ENCODE measurements at places on chromosomes 1 and 21.
A peak's percentile ranks its signal among the peaks of the same experiment; 100 is the strongest.

DNA sequence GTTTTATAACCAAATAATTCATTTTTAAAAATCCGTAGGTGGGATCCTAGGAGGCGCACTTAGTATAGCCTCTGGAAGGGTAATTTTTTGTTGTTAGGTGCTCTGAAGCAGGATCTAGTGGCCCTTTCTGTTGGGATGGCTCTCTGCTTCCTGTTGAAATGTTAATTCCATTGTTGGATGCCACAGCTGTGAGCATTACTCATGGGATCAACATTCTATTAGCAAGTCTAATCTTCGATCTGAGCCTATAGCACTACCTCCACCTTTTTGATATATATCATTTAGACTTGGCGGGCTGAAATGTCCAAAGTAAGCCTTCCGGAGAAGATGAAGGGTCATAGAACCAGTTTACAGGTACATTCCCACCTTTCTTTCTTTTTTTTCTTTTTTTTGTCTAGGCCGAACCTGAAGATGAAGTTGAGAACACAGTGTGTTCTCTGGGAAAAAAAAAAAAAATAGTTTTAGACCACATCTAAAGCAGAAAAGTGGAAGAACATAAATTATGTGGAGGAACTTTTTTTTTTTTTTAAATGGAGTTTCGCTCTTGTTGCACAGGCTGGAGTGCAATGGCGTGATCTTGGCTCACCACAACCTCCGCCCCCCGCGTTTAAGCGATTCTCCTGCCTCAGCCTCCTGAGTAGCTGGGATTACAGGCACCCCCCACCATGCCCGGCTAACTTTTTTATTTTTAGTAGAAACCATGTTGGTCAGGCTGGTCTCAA, 1.4 kb downstream of the CXADR start:
- DNase-seq: no peak

DNA sequence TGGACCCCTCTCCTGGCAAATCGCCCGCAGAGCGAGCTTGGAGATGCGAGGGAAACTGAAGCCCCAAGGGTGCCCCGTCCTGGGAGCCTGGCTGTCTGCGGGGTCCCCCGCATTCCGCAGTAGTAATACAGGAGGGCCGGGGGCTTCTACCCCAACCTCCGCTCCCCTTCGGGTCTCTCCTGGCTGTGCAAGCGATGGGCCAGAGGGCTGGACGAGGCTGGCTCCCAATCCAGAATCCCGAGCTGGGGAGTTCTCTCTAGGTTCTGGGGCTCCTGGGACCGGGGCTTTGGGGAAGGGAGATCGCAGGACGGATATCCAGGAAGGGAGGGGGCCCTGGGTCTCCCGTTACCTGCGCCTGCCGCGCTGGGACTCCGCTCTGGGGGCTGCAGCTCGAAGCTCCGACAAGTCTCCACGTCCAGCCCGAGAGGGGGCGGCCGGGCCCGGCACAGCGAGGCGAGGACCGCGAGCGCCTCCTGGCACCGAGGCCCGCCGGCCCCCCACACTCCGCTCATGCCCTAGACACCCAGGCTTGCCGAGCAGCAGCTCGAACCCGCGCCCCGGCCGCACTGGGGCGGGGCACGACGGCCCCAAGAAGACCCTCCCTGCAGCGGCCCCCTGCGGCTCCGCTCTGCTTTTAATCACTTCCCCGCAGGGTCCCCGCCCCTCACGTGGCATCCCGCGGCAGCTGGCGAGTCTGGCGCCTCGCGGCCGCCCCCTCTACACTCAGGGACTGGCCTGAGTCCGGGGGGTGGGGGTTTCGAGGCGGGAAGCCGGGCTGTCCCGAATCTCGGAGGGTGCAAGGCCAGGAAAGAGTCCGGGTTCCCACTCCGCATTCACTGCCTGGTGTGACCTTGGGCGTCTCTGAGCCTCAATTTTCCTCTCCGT, at the start of gene SYT6:
SYT6 (minus strand) TSS at position 609 of the 885 bp plus-strand sequence; CDS start at position 512, 97 bp downstream.
- DNase-seq: no peak

DNA sequence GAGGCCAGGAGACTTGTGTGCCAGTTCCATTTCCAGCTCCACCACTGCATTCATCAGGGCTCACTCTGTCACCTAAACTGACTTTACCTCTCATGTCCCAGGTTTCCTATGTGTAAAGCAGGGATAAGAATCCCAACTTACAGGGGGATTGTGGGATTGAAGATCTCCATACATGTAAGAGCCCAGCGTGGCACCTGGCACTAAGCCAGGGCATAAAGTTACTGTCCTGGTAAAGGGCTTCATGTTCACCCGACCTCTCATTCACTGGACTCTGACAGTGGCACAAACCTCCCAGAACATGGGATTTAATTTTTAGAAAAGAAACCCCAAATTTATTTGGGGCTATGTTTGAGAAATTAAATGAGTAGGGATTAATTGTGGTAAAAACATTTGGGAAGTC, 8.9 kb upstream of the IGFN1 start:
- no peak for DNase-seq

- peak; percentile 57 for DNase-seq
These were observed 37.9 kb upstream of the PDC start for GRCh38 chr1:186498695-186499389.

GRCh38 chr1:94045465-94046056, 75.4 kb downstream of the ABCA4 start:
- DNase-seq: peak; percentile 92

GRCh38 chr1:30668024-30668423, 55.4 kb downstream of the MATN1 start:
- DNase-seq: peak; percentile 3

DNA sequence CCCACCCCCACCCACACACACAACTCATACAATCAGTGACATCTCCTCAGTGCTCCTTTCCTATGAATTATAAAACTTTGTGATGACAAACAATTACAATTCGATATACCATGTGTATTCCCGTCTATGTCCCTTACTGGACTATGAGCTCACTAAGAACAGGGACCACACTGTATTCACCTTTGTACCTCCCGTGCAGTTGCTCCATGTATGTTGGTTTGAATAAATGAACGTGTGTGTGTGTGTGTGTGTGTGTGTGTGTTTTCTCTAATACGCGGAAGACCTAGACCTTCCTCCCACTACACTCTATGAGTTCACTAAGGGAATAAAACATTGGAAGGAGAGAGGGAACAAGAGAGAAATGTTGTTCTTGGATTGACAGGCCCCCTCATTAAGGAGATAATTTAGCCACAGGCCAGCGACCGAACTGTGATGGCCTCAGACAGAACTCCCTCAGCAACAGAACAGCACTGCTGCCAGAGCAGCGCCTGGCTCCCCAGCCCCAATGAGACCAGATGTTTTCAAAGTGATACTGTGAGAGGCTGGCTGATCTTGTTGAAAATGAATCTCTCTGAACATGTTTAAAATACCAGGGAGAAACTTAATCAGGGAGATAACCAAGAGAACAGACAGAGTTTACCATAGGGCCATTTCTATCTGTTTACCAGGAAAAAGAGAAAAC, 21.7 kb downstream of the BCAR3 start:
- peak; percentile 61 for DNase-seq
